HL-60 (cell line): ENCODE measurements at places on chromosomes 5 and 9.

GRCh38 chr5:116466727-116467464 lies 107.7 kb downstream of the SEMA6A start:
- no peak for DNase-seq

GRCh38 chr5:156531199-156531598 lies 204.2 kb downstream of the SGCD start:
- DNase-seq = no peak

DNA sequence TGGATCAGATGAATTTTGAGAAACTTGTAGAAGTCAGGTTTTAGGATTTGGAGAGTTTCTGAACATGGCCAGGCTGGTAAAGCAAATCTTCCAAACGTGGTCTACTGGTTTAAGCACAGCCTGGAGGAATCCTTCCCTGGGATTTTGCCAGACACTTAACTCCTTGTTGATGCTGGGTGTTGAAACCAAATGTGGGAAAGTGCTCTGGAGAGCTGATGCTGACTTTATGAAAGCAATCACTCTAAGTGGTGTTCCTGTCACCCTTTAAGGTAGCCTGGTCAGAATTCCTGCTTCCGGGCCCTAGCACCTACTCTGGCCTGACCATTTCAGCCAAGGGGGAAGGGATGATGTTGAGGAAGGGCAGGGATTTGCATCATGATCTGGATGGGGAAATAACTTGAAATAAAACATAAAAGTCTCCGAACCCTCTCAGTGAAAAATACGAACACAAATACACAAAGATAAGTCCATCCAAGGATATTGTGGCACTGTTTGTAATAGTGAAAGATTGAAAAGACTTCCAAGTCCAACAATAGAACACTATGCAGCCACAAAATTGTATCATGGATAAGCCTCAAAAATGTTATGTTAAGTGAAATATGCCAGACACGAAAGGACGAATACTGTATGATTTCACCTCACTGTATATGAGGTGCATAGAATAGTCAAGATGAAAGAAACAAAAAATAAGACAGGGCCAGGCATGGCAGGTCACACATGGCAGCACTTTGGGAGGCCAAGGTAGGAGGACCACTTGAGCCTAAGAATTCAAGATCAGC lies 57.7 kb downstream of the PDE6A start:
- no peak for DNase-seq

DNA sequence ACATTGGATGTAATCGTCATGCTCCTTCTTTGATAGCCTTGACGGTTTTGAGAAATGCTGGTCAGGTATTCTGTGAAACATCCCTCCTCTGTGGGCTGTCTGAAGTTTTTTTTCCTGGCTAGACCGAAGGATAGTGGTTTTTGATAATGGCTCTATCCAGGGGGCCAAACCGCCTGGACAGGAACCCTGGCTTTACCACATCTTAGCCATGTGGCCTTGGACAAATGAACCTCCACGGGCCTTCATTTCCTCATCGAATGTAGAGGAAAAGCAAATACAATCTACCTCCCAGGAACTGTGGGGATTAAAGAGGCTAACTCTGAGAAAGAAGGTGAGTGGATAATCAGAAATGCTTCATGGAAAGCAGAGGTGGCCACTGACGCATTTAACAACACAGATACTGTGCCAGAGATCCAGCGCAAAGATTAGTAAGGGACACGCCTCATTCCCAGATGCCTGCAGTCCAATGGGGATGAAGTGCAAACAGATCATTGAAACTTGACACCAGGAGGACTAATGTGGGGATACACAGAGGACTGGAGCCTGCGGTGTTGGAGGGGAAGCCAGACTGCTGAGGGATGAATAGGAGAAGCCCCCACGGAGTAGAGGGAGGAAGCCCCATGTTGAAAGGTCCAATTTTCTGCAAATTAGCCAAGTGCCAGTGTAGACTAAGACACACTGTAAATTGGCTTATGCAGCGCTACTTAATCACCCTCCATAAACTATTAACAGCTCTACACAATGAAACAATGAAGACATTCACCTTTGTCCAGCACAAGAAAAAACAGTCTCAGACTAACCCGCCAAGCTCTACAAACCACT lies 41.6 kb downstream of the MYO10 start:
- DNase-seq = no peak

DNA sequence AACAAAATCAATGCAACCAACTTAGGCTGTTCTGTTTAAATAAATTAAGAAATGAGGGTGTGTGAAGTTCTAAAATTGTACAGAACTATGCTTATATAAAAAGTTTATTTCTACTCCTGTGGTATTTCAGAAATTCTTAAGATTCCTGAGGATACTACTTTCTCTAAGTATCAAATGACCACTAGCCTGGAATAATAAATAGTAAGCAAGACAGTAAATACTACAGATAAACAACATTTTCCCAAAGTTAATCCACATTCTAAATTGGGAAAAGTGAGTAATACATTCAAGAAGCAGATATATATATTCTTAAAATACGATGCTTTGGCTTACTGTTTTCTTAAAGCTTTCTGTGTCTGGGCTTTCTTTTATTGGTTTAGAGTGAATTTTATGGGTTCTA lies 29.5 kb downstream of the CCNH start:
- no peak for DNase-seq

DNA sequence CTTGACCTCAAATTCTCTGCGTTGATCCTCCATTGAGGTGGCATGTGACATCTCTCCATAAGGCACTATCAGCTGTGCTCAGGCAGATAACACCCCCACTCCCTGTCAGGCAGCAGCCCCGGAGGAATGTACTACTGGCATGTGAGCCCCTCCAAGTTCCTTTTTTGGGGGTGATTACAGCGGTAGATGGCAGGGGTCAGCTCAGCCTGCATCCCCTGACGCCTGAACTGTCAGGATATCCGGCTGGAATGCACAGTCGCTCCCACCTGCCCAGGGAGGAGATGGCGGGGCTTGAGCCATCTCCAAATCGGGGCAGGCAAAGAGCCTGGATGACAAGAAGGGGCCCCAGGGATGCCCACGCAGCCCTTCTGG lies 40.8 kb downstream of the FAM78A start:
- no peak for DNase-seq

DNA sequence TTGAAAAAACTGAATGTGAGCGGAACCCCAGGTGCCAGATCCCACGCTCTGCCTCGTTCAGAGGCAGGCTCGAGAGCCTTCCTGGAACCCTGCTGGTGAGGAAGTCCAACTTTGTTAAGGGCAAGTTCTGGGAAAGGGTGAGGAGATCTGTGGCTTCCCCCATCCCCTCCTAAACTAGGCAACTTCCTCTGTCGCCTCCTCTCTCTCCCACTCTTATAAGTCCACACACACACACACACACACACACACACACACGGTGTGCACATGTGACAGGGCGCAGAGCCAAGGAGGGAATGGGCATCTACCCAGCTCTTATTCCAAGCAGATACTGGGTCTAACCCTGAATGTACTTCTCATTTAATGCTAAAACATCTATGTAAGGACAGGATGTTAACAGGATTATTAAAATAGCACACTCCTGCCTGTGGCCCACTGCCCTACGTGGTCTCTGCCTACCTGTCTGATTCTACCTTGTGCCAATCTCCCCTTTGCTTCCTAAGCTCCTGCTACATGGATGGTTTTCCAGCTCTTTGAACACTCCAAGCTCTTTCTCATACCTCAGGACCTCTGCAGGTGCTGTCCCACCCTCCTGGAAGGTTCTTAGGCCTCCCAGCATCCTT lies 72.4 kb upstream of the FBXW11 start:
- peak; percentile 25 for DNase-seq

- no peak for DNase-seq
Measured at GRCh38 chr9:21580636-21581378, 98.7 kb upstream of the IFNE start.

DNA sequence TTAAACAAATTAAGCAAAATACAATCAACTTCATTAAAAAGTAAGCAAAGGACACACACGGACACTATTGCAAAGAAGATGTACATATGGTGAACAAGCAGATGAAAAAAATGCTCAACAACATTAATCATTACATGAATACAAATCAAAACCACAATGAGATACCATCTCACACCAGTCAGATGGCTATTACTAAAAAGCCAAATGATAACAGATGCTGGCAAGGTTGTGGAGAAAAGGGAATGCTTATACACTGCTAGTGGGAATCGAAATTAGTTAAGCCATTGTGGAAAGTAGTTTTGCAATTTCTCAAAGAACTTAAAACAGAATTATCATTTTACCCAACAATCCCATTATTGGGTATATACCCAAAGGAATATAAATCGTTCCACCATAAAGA lies 636.2 kb upstream of the ST8SIA4 start:
- DNase-seq = no peak

DNA sequence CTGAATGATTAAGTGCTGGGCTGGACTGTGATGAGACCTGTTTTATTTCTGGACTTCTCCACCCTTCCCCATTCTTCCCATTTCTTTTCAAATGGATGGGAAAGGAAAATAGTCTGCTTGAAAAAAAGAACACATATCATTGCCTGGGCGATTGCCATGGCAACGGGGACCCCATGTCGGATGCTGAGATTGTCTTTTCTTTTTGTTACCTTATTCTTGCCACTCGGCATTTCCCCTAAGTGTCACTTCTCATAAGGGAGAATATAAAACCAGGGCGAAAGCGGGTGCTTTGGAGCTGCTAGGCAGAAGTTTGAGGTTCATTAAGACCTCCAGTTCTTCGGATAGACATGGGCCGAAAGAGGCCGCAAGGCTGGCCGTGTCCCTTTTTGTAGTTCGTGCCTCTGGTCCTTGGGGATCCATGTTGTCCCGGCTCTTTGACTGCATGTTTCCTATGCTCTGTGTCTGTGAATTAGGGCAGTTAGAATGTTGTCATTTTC lies 763 bp downstream of the FGD3 start:
- DNase-seq = no peak

GRCh38 chr9:70293214-70293613 lies 34.4 kb downstream of the SMC5 start:
- no peak for DNase-seq

- no peak for DNase-seq
Measured at GRCh38 chr5:72847439-72847838, 31.0 kb downstream of the TNPO1 start.

DNA sequence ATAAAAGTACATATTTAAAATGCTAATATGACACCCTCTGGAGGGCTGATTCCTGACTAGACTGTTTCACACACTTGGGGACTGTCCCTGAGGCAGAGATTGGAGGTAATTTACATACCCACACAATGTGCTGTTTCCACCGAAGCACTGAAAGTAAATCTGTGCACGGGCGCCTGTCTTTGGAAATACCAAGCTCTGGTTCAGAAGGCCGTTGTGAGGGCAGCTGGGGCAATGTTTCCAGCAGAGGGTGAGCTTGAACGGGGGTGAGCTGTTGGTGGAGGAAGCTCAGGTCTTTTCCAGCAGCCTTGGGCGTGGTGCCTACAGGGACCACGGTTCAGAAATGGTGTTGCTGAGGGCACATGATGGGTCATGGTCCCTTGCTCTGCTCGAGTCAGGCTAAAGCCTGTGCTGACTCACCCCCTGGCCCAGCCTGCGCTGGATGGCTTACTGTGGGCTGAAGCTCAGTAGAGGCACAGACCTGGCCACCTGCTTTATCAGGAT lies 25.8 kb upstream of the HMCN2 start:
- no peak for DNase-seq

DNA sequence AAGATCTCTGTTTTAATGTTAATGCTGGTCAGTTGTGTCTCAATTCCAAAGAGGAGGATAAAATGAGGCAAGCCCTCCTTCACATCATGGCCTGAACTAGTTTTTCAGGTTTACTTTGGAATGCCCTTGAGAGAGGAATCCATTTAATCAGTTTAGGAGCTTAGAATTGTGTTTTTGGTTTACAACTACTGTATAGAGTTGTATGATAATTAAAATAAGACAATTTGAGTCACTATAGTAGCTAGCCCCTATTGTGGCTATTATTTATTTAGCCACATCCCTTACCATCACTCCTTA lies 107.8 kb upstream of the PRLR start:
- DNase-seq = no peak

DNA sequence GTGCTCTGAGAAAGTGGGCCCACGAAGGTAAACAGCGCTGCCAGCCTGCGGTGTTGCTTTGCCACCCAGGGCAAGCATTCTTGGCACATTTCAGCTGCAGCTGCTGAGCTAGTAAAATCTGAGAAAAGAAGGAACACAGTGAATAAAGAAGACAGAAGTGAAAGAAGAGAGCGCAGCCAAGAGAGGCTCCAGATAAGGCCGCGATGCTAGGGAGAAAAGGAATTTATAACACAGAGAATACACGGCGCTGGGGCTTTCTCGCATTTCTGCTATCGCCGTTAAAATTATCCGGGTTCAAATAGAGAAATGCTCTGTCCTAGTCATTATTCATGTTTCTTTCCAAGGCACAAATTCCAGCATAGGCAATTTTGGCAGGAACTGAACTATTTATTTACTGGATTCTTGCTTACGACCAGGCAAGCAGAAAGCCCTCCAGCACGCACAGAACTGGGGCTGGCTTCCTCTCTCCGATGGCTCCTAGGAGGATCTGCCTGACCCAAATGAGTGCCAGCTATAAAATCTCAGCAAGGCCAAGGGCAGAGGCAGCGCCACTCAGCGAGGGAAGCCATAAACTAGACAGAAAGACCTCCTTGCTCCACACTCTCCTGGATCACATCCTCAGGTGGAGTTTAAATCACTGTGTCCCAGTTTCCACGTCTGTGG lies 111.2 kb downstream of the ATPSCKMT start:
- no peak for DNase-seq

GRCh38 chr5:80255431-80255810 lies 427 bp downstream of the SERINC5 start:
- DNase-seq = no peak

GRCh38 chr5:78573318-78573717 lies 75.3 kb downstream of the LHFPL2 start:
- DNase-seq = no peak

GRCh38 chr9:33029231-33029786 lies 4.2 kb downstream of the DNAJA1 start:
- peak; percentile 15 for DNase-seq

GRCh38 chr9:78549711-78550110 lies 252.8 kb downstream of the PSAT1 start:
- DNase-seq = no peak

DNA sequence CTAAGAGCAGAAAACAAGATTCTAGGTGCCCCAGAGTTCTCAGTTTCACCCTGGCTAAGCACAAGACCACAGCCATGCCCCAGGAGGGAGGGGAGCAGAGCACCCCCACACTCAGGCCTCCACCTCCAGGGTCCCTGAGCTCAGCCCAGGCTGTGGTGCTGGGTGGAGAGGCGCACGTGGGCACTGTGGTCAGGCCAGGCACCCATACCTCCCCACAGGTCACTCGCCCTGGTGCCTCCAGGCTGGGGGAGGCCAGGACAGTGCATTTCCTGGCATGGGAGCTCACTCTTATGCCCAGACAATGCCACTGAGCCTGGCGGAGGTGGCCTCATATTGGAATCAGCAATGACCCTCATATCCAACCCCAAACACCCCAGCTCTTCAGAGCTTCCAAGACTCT lies 78.8 kb downstream of the HRH2 start:
- DNase-seq = no peak
